ENCODE measurements at places on chromosomes 16 and 17. TPM values are rescaled to one million over a fixed set of nuclear protein-coding genes. Genes with fewer than 3 reads are reported as not detected.

TMC8 gene
- 2.1 TPM for polyA plus RNA-seq

HS3ST4 gene
- polyA plus RNA-seq = 0.30 TPM

VASN gene
- 76.0 TPM for polyA plus RNA-seq

TP53TG3F gene
- not detected for polyA plus RNA-seq

DNA sequence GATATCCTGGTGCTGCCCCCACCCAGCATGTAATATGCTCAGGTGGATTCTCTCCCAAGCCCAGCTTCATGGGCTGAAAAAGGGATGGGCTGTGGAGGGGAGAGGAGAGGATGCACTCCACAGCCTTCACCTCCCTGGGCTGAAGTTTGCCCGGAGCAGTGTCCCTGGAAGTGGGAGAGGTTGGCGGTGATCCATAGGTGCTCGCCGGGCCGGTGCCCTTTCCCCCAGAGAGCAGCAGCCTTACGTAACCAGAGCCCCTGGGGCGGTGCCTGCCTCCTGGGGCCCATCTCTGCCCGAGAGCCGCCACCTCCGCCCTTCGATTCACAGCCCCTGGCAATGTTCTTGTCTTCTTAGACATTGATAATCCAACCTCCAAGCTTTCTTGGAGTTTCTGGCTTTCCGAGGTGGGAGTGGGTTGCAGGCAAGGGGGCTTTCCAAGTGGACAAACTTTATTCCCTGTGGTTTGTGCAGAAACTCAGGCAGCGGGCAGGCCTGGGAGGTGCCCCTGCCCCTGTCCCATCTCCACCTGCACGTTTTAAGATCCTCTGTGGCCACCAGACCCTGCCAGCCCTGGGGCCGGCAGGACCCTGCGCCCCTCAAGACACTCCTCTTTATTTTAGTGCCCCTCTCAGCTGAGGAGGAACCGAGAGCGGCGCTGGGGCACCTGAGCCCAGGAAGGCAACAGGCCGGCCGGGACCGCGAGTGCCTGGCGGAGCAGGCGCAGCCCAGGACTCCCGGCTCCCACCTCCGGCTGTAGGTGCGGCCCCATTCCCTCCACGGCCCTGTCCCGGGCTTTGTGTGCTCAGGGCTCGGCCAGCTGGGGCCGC, 3.1 kb upstream of the WDR90 start:
- DNase-seq = no peak

- no peak for DNase-seq
These were observed 64.2 kb downstream of the GNA13 start for GRCh38 chr17:64992325-64992802.

DNA sequence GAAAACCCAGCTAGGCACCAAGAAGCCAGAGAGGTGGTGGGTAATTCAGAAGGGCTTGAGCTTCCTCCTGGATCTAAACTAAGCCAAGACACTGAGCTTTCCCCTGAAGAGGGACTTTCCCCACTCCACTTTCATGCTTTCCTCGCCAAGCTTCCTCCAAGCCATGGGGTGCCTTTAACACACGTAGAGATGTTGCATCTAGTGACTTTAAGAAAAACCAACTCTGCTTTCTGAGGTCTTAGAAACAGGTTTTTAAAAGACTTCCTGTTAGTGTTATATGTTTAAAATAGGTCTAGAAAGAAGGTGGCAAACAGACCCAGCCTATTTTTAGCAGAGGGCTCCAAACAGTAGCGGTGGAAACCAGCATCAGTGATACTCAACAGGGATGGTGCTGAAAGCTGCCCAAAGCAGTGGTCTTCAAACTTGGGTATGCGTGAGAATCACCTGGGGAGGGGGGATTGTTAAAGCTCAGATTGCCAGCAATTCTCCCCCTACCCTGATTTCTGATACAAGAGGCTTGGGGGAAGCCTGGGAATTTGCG, 585.6 kb downstream of the CDH13 start:
- no peak for DNase-seq

DNA sequence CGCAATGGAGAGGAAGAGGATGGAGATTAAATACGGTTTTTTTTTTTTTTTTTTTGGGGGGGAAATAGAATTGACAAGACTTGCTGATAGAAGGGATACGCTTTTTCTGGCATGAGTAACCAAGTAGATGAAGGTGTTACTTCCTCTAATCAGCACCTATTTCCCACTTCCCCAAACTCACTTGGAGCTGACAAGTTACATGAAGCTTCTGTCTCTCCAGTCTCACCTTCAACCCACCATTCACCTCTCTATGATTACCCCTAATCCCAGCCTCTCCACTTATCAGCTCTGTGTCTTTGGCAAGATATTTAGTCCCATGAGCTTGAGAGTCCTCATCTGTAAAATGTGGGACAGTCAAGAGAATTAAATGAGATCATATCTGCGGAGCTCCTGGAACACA, 185.9 kb upstream of the HS3ST3A1 start:
- no peak for DNase-seq

GRCh38 chr16:27582883-27583282, 32.9 kb downstream of the KATNIP start:
- DNase-seq = no peak

- no peak for DNase-seq
These were observed 19.5 kb downstream of the USP7 start for GRCh38 chr16:8943966-8944759.

- DNase-seq = no peak
These were observed 76.2 kb downstream of the RAB11FIP4 start for GRCh38 chr17:31467502-31468256.

DNA sequence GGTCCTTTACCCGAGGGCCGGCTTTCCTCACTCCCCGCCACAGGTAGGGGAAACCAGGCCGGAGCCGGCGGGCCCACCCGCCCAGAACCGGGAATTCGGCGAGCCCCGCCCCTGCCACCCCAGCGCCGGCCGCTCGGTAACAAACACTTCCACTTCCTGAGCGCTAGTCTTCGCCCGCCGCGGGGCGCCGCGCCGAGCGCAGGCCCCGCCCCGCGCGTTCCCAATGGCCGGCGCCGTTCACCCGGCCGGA, 224 bp upstream of the NHERF1 start:
- no peak for DNase-seq

- no peak for DNase-seq
These were observed 3.0 kb upstream of the NLRC5 start for GRCh38 chr16:56986361-56986760.
